ENCODE measurements at places on chromosomes 13 and 19.

- no peak for DNase-seq
These were observed 5.8 kb downstream of the KLF2 start for GRCh38 chr19:16330368-16330801.

GRCh38 chr19:16714702-16715287, 4.9 kb upstream of the NWD1 start:
- DNase-seq: peak; percentile 67

- no peak for DNase-seq
These were observed 726.2 kb upstream of the SGCG start for GRCh38 chr13:22454586-22454985.

GRCh38 chr13:33110713-33111413, 94.6 kb downstream of the KL start:
- DNase-seq: no peak

DNA sequence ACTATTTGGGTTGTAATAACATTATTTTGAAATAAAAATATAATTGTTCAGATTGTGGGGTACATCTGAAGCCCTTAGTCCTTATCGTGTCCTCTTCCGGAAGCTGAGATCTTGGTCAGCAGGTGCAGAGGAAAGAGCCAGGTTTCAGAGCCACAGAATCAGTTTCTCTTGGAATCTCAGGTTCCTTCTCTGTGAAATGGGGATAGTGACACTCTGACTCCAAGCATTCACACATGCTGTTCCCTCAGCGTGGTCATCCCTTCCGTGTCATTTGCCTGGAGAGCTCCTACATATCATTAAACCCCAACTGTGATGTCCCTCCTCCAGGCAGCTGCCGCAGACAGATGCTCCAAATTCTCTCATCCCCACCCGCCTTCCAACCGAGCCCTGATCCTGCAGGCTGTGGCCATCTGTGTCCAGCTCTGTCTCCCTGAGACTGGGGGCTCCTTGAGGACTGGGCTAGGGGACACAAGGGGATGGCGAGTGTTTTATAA, 59.8 kb downstream of the AP1M1 start:
- no peak for DNase-seq

DNA sequence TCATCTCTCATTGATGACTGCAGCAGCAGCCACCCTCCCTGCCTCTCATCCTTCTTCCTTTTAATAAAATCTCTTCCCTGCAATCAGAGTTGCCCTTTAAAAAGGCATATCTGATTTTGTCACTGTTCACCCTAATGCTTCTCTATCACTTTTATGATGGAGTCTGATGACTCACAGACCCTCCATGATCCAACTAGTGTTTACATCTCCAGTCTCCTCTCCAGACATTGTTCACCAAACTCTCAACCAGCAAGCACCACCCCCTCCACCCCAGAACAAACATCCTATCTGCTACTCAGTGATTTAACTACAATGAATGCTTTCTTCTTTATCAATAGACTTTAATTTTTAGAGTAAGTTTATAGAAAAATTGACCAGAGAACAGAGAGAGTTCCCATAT, 59.5 kb downstream of the TNFSF11 start:
- DNase-seq: no peak

DNA sequence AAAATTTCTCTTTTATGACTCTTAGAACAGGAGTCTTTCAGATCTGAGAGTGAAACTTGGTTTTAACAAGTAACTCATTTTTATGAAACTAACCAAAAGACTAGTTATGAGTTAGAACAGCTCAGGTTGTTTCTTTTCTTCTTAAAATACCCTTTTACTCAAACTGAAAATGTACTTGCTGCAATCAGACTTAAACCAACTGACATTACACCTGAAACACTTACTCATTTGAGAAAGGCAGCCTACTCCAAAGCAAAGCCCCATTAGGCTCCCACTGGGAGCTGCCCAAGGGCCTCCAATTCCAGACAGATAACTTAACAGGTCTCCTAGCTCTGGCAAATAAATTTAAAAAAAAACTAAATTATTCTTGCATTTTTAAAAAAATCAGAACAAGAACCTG, 3.6 kb downstream of the FOXO1 start:
- no peak for DNase-seq

DNA sequence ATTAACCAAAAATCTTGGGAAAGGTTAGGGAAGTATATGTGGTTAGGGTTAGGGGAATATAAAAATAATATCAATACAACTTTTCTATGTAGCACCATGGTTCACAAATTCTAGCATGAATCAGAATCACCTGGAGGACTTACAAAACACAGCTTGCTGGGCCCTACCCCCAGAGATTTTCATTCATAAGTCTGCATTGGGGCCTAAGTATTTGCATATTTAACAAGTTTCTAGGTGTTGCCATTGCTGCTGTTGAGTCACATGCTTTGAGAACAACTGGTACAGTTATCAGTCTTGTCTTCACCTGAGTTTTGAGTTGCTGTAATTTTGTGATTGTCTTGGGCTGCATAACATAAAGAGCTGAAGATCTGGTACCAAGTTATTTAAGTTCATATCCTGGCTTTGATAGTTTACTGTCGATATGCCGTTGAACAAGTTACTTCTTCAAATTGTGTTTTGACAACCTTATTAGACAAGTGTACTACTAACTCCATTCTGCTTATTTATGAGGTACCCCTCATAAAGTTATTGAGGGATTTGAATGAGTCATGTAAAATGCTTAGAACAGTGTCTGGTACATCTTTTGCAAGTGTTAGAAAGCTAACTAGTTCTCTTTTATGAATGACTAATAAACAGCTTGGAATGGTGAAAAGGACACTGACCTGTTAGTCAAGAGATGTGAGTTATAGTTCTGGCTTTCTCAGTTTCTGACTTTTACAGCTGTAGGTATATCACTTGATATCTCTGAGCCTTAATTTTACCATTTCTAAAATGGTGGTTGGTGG, 132.9 kb downstream of the PAN3 start:
- DNase-seq: no peak

GRCh38 chr13:48532506-48533499, at the start of gene RCBTB2:
TSS of gene RCBTB2 (minus strand) at chr13:48533080. CDS start at chr13:48521939, 11,141 bp downstream.
- DNase-seq: peak; percentile 99

- DNase-seq: no peak
These were observed 427.1 kb downstream of the GPC5 start for GRCh38 chr13:91825516-91825915.

DNA sequence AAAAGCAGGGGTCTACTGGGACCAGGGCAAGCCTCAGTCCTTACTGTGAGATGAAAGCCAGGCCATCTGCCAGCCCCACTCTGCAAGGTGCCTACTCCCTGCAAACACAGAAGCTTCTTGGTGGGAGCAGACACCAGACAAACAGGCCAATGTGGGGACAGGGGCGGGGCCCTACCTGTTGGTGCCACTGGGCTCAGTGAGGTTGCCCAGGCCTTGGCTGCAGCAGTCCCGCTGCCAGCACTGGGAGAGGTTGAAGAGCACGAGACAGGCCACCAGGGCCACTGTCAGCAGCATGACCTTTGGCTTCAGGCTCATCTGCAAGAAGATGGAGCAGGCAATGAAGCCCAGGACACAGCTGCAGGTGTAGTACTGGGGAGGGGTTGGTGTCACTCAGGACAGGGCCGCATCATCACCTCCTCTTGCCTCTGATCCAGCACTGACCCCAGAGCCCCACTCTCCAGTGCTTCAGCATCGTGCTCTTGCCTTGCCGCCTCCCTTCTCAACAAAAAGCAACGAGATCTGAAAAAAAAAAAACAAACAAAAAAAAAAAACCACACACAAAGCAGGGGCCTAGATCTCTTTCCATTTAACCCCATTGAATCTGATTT, 72.6 kb downstream of the NBEA start:
- no peak for DNase-seq

DNA sequence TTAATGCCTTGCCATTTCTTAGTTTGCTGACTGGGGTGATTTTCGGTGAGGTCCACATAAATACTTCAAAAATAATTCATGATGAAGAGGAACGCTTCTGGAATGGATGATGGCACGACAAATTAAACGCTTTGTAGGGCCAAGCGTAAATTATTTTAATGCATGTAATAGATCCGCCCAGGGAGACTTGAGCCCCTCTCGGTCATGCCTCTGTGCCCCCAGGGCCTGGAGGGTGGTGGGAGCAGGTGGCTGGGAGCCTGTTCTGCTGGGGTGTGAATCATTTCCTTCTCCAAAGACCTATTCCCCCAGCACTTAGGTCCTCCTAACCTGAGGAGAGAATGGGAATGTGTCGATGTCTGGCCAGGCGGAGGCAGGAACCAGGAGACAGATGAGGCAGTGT, 350.6 kb downstream of the ZNF536 start:
- DNase-seq: no peak

DNA sequence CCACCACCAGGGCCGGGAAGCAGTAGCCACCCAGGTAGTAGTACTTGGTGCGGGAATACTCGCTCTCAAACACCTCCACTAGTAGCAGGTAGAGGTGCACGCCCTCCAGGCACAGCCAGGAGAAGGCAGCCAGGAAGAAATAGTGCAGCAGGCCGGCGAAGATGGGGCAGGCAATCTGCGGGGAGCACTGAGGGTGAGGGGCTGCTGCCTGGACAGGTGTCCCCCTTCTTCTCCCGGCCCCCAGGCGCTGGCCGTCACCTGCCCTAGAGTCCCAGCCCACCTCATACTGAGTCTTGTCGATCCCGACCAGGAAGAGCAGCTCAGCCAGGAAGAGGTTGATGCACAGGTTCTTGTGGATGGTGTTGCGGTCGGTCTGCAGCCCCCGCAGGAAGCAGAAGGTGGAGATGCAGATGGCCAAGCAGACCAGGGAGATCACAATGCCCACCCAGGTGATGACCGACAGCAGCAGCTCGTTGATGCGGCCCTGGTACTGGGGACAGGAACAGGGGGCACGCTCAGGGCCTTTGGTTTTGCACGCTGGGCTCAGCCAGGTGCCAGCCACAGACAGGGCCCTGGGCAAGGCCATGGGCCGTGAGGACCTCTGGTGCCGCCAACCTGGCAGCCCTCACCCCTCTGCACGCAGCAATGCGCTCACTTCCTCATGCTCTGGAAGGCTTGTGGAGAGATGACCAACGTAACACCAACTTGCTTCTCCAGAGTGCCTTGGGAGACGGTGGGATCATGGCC, 20.8 kb upstream of the ASF1B start:
- DNase-seq: no peak

GRCh38 chr13:39132286-39133230, 94.3 kb downstream of the NHLRC3 start:
- DNase-seq: no peak

- peak; percentile 47 for DNase-seq
These were observed 257.4 kb downstream of the TDRD3 start for GRCh38 chr13:60654415-60654814.

DNA sequence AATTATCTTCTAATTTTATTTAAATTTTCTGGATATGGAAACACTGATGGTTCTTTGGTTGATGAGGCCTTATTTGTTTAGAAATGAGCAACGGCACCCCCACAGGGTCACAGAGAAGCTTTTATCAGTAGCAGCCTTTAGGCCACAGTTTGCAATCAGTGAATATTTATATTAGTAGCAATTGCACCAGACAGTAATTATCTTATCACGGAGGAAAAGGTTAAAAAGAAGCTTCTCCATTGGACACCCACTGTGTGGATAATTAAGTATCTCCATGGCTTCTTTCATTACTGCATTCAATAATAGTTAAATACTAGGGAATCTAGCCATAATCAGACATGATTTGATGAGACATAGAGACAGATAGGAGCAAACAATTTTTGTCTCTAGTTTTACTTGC, 2099.2 kb upstream of the PCDH20 start:
- no peak for DNase-seq

- no peak for DNase-seq
These were observed 1554.9 kb downstream of the EFNB2 start for GRCh38 chr13:104980586-104980985.

GRCh38 chr13:30443957-30444404, 21.7 kb downstream of the UBE2L5 start:
- DNase-seq: no peak

DNA sequence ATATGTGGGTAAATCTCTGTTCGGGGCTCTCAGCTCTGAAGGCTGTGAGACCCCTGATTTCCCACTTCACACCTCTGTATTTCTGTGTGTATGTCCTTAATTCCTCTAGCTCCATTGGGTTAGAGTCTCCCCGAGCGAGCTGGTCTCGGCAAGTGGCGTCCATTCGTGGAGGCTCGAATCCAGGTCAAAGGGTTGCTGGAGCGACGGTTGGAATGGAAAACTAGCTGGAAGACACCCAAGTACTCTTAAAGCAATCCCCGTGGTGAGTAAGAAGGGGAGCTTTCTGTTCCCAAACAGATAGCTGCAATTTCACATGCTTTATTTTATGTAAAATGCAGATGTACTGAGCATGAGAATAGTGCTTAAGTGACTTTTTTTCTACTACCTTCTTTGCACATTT, 277.5 kb upstream of the SGCG start:
- no peak for DNase-seq

GRCh38 chr19:50870417-50871089, 2.7 kb upstream of the KLK2 start:
- no peak for DNase-seq

GRCh38 chr13:51453959-51454703, 1.3 kb upstream of the INTS6 start:
- DNase-seq: peak; percentile 23

DNA sequence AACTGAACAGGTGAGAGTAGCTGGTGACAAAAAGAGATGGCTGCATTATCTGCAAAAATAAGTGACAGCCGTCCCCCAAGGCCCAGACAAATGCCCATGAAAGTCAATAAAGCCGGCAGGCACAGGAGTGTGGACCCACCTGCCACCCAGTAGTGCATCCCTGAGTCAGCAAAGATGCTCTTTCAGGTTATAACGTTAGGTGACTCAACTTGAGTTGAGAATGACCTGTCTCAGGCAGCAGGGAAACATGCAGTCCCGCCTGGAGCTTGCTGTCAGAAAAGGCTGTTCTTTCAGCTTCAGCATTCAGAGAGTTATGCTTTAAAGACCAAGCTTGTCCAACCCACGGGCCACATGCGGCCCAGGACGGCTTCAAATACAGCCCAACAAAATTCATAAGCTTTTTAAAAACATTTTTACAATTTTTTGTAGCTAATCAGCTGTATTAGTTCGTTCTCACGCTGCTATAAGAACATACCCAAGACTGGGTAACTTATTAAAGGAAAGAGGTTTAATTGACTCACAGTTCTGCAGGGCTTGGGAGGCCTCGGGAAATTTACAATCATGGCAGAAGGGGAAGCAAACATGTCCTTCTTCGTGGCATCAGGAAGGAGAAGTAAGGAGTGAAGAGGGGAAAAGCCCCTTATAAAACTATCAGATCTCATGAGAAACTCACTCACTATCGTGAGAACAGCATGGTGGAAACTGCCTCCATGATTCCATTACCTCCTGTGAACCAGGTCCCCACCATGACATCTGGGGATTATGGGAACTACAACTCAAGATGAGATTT, 110.4 kb downstream of the RAB20 start:
- no peak for DNase-seq

- no peak for DNase-seq
These were observed 58.3 kb downstream of the RAB20 start for GRCh38 chr13:110503037-110503901.

GRCh38 chr13:99103536-99103935, 97.1 kb upstream of the UBAC2 start:
- no peak for DNase-seq
